Endothelial cell (in vitro differentiated cells): ENCODE measurements at places on chromosomes 6 and 20.

- DNase-seq: no peak
Measured at GRCh38 chr6:165732696-165733488, 69.9 kb upstream of the PDE10A start.

- DNase-seq: no peak
Measured at GRCh38 chr6:156559162-156559690, 218.0 kb upstream of the ARID1B start.

DNA sequence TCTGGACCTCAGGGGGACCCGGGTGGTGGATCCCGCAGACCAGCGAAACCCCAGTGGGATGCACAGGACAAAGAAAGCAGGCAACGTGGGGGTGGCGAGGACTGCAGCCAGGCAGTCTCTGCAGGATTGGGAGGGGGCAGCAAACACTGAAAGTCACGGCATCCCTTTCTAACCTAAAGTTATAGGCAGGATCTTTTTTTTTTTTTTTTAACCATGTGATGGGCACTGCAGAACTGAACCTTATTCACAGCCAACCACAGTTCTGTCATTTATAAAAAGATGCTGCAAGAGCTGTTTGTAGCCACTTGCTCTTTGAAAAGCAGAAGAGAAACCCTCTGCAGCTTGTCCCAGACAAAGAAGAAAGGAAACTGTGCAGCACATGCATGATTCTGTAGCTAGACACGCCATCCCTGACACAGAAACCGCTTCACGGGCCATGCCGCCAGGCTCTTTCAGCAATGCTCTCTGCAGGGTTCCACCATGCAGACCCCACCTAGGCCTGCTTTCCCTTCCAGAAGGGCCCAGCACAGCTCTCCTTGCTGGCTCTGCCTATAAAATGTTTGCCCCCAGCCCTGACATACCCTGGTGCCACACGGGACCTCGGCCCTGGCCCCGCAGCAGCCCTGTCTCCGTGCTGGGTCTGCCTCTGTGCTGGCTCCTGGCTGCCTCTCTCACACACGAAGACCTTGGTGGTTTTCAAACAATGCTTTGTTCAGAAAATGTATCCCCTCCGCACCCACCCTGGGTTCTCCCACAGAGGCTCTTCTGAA is 70.8 kb downstream of the PYGB start:
- DNase-seq: no peak

DNA sequence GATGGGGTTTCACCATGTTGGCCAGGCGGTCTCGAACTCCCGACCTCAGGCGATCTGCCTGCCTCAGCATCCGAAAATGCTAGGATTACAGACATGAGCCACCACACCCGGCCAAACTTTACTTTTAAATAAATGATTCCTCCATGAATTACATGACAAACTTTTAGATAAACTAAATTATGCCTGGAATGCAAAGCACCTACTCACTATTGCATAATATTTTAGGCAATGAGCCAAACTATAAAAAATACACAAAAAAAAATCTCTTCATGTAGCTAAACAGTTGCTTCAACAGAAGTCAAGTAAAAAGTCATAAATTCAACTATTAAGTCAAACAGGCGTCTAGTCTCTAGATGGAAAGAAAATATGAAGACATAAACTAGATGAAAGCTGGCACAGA is 56.5 kb downstream of the PTPRK start:
- DNase-seq: no peak

- peak; percentile 82 for DNase-seq
Measured at GRCh38 chr6:116229287-116229913, 24.5 kb downstream of the TSPYL4 start.

DNA sequence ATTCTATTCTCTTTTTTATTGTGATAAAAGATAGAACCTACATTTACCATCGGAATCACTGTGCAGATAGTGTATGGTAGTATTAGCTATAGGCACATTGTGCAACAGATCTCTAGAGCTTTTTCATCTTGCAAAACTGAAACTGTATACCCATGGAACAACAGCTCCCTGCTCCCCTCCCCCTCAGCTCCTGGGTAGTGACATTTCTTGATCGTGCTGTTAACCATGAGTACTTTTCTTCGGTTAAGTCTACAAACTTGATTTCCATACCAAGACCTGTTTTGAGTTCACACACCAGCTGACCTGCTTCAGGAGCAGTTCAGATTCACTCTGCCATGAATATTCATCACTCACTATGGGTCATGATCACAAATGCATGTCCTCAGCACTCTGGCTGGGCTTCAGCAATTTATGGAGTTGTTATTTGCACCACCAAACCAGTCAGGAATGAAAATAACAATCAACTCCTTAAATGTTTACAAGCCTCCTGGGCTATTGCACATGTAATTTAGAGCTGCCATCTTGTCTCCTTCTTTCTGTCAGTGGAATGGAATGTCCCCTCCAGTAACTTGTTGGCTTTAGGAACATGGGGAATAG is 32.8 kb downstream of the PRDM1 start:
- no peak for DNase-seq

GRCh38 chr6:125818225-125818657 is 27.5 kb downstream of the NCOA7 start:
- DNase-seq: no peak

DNA sequence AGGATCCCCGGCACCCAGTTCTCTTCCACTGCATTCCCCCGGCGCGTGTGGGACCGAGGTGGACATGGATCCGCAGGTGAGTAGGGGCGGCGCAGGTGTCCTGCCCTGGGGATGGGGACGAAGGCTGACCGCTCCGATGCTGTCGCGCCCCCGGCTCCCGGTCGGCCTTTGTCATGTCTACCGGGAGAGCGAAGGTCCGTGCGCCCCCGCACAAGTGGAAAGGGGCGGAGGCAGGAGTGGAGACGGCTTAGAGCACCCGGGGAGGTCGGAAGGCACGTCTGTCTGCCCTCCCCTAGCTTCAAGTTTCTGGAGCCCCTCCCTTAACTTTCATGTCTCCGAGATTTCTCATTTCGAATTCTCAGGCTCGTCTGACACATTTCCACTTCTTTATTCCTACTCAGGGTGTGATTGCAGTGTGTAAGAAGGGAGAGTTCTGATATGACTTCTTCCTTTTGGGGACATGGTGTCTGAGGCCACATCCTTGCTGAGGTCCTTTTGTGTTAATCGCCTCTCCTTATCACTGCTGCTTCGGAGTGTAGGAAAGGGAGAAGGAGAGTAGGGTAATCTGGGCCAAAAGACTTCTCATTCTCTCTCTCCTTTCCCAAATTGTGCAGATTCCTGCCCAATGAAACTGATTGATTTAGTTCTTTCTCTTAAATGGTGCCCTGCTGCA is 435 bp downstream of the KIFC1 start:
- DNase-seq: no peak

DNA sequence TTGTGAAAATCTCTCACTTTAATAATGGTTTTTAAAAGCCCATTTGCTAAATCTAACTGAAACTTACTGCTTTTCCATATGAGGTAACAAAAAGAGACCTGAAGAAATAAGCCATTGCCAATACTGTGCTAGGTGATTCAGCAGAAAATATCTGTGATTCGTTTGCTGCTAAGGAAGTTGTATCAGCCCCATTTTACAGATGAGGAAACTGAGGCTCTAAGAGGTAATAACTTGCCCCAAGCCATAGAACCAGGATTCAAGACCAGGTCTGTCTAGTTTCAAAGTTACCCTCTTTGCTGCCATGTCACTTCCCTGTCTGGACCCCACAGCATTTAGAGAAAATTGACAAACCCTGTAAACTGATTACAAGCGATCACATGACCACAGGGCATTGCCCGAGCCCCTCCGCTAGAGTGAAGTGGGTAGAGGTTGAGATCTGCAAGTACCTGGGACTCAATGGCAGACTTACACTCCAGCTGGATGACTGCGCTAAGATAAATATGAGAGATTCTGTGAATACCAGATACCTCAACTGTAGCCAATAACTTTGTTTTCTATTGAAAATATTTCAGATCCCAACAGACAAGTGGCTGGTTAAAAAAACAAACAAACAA is 69.3 kb downstream of the TNFRSF21 start:
- no peak for DNase-seq

- DNase-seq: no peak
Measured at GRCh38 chr20:41696428-41696827, 78.3 kb upstream of the CHD6 start.

DNA sequence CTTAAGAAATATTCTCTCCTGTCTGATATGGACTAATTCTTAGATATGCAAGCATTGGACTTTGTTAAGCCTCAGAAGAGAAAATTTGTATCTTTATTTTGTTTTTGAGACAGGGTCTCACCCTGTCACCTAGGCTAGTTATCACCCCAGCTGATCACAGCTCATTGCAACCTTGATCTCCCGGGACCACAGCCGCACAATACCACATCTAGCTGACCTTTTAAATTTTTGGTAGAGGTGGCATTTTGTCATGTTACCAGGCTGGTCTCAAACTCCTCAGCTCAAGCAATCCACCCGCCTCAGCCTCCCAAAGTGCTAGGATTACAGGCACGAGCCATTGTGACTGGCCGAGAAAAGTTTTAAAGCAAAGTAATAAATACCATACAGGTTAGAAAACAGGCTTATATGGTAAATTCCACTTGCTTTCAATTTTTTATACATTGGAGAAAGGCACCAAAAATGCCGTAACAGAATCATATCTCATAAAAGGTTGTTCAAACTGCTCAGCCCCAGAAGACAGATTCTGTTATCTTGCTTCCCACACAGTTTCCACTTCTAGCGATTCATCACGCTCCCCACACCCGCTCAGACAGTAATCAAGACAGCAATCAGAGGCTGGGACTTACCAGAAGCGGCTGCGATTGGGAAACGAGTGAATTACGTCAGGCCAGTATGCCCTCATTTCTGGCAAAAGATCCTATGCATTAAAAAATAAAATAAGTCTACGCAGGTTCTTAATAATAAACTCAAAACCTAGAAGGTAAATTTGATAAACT is 13.8 kb downstream of the RNASET2 start:
- DNase-seq: no peak

GRCh38 chr6:54288474-54288873 is 19.8 kb upstream of the TINAG start:
- DNase-seq: no peak

DNA sequence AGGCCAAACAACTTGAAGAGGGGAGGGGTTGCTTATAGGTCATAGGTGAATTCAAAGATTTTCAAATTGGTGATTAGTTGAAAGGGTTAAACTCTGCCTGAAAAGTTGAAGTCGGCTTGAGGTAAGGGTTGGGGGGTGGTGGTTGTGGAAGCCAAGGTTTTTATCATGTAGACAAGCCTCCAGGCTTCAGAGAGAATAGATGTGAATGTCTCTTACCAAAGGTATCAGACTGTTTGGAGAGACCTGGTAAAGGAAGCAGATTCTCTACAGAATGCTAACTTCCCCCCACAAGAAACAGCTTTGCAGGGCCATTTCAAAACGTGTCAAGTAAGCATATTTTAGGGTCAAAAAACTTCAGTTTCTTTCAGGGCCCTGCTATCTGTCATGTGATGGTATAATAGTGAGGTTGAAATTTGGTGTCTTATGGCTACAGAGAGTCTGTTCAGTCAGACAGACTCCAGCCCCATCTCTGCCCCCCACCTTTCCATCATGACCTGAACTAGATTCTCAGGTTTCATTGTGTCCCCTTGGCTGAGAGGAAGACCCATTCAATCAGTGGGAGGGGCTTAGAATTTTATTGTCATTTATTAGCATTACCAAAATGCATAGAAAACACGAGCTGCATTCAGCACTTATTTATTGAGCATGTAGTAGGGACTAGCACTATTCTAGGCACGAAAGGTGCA is 136.5 kb downstream of the MAP3K7 start:
- no peak for DNase-seq

DNA sequence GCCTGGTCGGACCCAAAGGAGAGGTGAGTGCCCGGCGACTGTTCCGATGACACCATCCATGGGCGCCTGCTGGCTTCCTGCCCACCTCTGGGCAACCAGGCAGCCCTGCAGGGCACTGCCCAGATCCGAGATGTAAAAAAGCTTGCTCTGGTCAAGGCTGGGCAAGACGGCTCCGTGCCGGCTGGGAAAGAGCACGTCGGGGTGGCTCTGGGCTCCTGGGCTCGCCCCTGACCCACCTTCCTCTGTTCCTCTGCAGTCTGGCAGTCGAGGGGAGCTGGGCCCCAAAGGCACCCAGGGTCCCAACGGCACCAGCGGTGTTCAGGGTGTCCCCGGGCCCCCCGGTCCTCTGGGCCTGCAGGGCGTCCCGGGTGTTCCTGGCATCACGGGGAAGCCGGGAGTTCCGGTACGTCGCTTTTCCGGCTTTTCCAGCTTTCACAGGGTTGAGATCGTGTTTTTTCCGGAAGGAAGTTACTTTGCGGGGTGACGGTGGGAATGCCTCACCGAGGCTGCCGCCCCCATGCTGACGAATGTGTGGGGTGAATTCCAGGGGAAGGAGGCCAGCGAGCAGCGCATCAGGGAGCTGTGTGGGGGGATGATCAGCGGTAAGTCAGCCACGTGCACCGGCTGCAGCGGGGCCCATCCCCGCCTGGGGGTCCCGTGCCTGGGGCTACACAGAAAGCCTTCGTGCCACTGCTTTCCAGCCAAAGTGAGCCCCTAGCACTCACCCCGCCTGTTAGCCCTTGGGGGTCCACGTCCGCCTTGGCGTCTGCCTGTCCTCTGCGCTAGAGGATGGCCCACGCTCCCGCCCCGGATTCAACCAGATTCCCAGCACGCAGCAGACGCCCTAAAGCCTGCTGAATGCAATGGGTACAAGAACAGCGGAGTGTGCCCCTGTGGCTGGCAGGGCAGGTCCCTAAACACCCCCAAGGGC is 19.3 kb downstream of the COL9A3 start:
- peak; percentile 3 for DNase-seq

GRCh38 chr6:4910037-4910760 is 93.6 kb downstream of the RPP40 start:
- no peak for DNase-seq

GRCh38 chr20:19890445-19891051 is 126.6 kb upstream of the NAA20 start:
- DNase-seq: no peak

DNA sequence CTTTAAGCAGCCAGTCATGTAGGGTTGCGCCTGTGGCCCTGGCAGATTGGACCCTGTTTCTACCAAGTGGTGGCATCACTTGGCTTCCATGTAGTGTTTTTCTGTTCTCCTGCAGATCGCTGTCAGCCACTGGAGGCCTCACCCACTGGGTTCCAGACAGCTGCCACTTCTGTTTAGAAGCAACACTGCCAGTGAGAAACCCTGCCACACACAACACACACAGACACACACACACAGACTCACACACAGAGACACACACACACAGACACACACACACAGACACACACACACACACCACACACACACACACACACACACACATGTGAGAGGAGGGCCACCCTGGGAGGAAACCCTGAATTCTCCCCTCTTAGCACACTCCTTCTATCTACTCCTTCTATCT is 51.8 kb downstream of the UTRN start:
- DNase-seq: no peak

- DNase-seq: no peak
Measured at GRCh38 chr6:21271428-21272155, 322.0 kb upstream of the SOX4 start.

GRCh38 chr20:19552221-19553180 is 205.6 kb upstream of the RIN2 start:
- peak; percentile 14 for DNase-seq

DNA sequence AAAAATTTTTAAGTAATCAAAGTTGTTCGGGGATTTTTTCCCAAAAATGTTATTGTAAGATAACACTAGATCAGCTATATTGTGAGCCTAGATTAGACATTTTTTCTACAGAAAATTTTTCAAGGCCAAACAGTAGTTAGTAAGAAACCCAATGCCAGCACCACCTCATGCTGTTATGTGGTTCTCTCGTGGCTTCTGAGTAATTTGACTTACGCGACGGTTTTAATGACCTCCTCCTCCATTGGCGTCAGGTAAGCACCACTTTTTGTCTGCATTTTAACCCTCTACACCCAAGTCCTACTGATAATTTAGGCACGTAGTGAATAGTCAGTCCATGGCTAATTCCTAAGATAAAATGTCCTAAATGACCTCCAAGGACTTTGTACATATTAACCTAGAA is 9.7 kb downstream of the RPS6KA2 start:
- DNase-seq: no peak
